ENCODE measurements at places on chromosomes 6 and 20. TPM values are rescaled to one million over a fixed set of nuclear protein-coding genes. Genes with fewer than 3 reads are reported as not detected.

REM1 gene
- total RNA-seq = not detected

HNF4A gene
- not detected for total RNA-seq

THEMIS gene
- not detected for total RNA-seq

KCNQ5 gene
- 29.1 TPM for total RNA-seq

UBD gene
- not detected for total RNA-seq

ADGRF1 gene
- not detected for total RNA-seq

CDK19 gene
- 5.7 TPM for total RNA-seq

FNDC11 gene
- 1.6 TPM for total RNA-seq

COL12A1 gene
- not detected for total RNA-seq

TSHZ2 gene
- 0.11 TPM for total RNA-seq

GRCh38 chr20:62697468-62697912 is 11.1 kb upstream of the NTSR1 start:
- no peak for DNase-seq

DNA sequence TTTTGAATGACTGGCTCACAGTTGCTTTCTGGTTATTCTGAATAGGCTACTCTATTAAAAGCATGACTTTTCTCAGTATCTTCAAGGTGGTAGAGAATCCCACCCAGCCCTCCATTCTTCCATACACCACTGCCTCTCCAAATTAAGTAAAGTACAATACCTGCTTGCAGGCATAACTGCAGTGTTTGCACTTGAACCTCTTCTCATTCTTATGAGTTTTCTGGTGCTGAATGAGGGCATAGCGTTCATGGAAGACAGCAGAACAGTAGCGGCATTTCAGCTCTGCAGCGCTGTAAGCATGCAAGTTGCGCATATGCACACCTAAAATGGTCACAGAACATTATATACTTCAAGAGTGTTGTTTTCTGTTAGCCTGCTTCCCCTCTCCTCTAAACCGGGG is 12.5 kb downstream of the CTCFL start:
- DNase-seq = no peak

DNA sequence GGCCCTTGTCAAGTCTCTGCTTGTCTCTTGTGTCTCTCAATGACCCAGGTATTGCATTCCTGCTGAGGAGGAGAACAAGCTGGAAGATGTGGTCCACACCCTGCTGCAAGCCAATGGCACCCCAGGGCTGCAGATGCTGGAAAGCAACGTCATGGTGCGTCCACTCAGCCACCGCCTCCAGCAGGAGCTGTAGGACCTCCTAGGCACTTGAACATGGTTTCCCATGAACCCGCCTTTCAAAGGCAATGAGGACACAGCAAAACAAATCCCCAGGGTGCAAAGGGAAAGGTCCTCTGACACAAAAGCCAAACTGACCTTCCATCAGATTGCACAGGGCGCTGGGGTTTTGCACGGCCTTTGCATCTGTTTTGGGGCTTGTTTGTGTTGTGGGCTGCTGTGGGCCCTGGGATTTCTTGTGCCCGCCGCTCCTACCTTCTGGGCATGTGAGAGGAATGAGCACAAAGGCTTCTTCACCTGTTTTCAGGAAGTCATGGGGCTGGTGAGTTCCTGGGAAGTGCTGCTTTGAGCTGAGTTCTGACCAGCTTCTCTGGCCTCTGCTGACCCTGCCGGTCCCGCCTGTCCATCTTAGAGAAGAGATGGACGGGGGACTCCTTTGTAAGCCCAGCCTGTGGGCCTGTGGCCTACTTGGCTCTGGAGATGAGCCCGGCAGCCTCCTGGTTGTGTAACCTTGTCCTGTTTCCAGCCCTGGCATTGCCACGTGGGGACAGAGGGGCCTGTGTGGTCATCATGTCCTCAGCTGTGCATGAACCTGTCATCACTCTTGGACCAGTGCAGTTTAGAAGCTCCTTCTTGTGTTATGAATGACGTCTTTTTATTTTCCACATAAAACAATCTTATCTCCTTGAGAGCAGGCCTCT is 151.3 kb downstream of the DTNBP1 start:
- no peak for DNase-seq

DNA sequence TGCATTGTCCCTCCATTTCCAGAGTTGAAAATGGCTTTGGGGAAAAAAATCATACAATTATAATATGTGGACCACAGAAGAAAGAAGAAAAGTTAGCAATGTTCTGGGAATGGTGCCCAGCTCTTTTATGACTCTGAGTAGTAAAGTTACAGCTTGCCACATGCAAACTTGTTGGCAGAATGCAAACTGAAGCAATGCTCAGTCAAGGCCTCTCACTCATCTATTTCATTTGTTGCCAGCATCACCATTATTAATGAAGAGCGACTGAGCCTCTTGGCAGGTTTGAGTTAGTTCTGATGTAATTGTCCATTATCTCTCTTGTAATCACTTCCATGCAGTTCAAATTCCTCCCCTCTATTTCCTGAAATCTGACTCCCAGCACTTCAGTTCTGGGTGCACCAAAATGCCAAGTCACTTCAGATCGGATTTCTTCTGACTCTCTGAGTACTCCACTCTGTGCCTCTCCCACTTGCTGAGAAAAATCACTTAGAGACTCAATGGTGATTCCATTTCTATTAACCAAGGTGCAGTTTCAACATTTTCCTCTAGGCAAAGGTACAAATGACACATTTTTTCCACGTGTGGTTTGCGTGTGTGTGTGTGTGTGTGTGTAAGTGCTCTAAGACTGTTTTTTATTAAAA is 154.4 kb upstream of the STMND1 start:
- DNase-seq = no peak

- DNase-seq = no peak
Measured at GRCh38 chr6:82645536-82646230, 282.1 kb downstream of the TPBG start.

GRCh38 chr6:51203504-51203903 is 384.8 kb downstream of the TFAP2B start:
- no peak for DNase-seq

DNA sequence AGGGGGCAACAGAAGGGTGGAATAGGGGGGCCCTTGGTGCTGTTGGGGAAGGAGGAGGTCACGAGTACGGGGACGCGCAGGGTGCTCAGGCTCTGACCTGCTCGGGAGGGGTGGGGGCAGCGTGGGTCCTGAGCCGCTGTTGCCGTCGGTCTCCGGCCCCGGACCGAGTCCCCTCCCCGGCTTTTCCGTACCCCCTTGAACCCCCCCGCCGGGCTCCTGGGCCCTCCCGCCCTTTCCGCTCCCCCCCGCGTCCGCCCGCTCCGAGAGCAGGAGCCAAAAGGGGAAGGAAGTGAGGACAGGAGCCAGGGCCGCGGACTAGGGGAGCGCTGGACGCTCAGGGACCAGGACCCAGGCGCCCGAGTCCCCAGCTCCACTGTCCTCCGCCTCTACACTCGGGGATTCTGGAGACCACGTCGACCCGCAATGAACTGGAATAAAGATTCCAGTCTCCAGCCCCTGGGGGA is at the start of gene RGL2:
Gene RGL2, minus strand, starts transcription at position 170 of the 464 bp plus-strand sequence. CDS start 332 bp downstream, outside the sequence.
- peak; percentile 88 for DNase-seq

DNA sequence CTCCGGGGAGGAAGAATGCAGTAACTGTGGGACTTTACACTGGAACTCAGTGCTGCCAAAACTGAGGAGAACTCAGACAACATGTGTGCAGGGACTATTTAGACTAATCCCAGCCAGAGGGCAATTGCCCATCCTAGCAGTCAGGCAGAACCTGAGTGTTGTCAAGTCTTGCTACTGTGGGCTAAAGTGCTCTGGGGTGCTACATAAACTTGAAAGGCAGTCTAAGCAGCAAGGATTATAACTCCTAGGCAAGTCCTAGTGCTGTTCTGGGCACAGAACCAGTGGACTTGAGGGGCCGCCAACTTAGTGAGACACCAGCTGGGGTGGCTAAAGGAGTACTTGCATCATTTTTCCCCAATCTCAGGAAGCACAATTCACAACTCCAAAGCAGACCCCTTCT is 363.8 kb upstream of the PTCHD4 start:
- DNase-seq = peak; percentile 23

- peak; percentile 86 for DNase-seq
Measured at GRCh38 chr6:156988276-156989158, 211.3 kb downstream of the ARID1B start.

- no peak for DNase-seq
Measured at GRCh38 chr20:64212755-64213154, 42.8 kb upstream of the PCMTD2 start.

GRCh38 chr6:46221222-46221793 is 50.5 kb upstream of the ENPP5 start:
- peak; percentile 87 for DNase-seq

- DNase-seq = no peak
Measured at GRCh38 chr6:82909551-82909950, 156.1 kb downstream of the UBE3D start.

DNA sequence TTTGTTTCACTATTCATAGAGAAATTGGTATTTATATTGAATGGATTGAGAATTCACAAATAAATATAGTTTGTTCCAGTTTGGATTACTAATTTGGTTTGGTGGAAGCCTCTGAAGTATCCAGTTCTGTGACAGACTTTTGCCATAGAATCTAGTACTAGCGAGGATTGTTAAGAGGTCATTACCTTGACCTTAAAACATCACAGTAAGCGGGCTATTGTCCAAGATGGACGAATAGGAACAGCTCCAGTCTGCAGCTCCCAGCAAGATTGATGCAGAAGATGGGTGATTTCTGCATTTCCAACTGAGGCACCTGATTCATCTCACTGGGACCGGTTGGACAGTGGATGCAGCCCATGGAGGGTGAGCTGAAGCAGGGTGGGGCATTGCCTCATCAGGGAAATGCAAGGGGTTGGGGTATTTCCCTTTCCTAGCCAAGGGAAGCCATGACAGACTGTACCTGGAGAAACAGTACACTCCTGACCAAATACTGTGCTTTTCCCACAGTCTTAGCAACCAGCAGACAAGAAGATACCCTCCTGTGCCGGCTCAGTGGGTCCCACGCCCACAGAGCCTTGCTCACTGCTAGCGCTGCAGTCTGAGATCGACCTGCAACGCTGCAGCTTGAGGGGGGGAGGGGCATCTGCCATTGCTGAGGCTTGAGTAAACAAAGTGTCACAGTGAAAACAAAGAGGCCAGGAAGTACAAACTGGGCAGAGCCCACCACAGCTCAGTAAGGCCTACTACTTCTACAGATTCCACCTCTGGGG is 66.4 kb upstream of the NEDD9 start:
- DNase-seq = no peak

GRCh38 chr6:36813526-36813925 is 25.7 kb downstream of the CPNE5 start:
- no peak for DNase-seq

GRCh38 chr6:90414352-90414751 is 117.7 kb upstream of the BACH2 start:
- no peak for DNase-seq

GRCh38 chr6:79874531-79875134 is 72.7 kb downstream of the ELOVL4 start:
- DNase-seq = no peak

GRCh38 chr6:142187209-142187608 is 40.1 kb downstream of the VTA1 start:
- DNase-seq = no peak

DNA sequence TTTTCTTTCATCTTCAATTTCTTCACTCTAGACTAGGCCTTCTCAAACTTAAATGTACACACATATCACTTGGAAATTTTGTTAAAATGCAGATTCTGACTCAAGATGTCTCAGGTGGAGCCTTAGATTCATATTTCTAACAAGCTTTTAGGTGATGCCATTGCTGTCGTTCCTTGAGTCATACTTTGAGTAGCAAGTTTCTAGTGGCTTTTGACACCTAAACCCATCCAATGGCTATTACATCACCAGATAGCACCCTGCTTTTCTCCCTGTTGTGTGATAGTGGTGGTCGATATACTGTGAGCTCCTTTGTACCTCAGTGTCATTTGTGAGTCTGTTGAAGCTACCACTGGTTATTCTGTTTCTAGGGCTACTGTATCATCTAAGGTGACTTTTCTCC is 34.8 kb upstream of the BAG2 start:
- no peak for DNase-seq

DNA sequence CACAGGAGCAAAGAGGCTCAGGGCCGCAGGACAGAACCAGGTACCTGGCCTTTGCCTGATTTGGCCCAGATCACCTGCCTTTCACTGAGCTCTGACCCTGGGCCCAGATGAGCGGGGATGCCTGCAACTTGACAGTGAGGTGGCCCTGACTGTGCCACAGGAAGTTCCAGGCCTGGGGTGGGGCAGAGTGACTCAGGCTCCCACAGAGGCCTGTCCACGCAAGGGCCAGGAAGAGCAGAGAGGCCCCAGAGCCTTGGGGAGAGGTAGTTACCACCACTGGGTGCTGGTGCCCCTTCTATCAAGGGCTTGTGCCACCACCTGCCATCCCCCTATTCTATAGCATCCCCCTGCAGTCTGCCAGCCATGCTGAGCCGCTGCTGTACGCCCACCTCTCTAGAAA is 4.1 kb upstream of the NOL4L start:
- no peak for DNase-seq

- no peak for DNase-seq
Measured at GRCh38 chr6:14985366-14985765, 260.5 kb upstream of the JARID2 start.

DNA sequence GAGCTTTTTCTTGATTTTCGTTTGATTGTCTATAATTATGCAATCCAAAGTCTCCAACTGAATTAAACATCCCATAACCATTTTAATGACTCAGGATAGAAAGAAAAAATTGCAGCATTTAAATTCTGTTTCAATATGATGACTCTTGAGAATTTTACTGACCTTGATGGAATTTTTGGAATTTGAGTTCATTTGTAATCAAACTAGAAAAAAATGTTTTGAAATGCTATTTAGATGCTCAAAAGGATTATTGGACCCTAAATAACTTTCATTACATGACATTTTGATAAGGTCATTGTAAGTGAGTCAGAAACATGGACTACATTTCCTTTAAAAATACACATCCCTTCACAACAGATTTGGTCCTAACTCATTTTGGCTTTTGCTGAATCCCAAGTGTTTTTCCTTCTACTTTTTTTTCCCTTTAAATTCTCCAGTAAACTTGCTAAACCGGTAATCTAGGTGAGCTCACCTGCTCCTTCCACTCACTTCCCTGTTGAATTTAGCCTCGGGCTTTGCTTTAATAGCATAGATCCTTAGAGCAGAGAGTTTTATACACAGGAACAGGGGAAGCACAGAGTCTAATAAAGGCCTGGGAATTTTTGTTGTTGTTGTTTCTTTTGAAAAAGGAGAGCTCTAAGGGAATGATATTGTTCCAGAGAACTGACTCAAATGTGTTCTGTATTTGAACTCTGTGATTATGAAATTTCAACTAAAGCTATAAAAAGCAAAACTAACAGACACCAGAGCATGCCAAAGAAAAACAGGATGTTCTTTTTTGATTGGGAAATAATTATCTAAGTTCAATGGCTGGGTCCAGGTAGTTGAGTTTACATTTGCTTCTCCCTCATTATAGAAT is 1088.2 kb upstream of the CITED2 start:
- DNase-seq = no peak

GRCh38 chr6:135577059-135577538 is 79.6 kb upstream of the AHI1 start:
- DNase-seq = peak; percentile 77

DNA sequence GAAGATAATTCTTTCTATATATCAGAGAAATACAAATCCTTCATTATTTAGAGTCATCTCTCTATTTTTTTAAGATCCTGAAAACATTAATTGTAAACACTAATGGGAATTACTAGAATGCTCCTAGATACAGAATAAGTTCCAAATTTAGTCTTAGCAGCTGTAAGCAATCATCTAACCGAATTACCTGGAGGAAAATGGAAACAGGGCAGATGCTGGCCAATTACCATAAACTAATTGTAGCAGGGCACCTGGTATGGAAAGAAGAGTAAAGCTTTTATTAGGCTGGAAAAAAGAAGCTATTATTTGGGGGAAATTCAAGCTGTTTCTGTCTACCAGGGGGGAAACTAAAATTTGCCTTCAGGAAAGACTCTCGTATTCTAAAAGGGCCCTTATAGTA is 257.5 kb downstream of the MMUT start:
- DNase-seq = no peak
